ENCODE measurements at places on chromosomes 5 and 9. TPM values are rescaled to one million over a fixed set of nuclear protein-coding genes. Genes with fewer than 3 reads are reported as not detected.

Gene FAM114A2
- 37.8 TPM for total RNA-seq

Gene SV2C
- not detected for total RNA-seq

- DNase-seq: no peak
Measured at GRCh38 chr5:77328930-77329647, 118.6 kb downstream of the PDE8B start.

GRCh38 chr9:114227288-114228015 lies 72.1 kb downstream of the COL27A1 start:
- DNase-seq: no peak

- DNase-seq: no peak
Measured at GRCh38 chr5:115453391-115454095, 91.0 kb downstream of the FEM1C start.

- DNase-seq: no peak
Measured at GRCh38 chr5:122419142-122419894, 107.3 kb downstream of the SNCAIP start.

DNA sequence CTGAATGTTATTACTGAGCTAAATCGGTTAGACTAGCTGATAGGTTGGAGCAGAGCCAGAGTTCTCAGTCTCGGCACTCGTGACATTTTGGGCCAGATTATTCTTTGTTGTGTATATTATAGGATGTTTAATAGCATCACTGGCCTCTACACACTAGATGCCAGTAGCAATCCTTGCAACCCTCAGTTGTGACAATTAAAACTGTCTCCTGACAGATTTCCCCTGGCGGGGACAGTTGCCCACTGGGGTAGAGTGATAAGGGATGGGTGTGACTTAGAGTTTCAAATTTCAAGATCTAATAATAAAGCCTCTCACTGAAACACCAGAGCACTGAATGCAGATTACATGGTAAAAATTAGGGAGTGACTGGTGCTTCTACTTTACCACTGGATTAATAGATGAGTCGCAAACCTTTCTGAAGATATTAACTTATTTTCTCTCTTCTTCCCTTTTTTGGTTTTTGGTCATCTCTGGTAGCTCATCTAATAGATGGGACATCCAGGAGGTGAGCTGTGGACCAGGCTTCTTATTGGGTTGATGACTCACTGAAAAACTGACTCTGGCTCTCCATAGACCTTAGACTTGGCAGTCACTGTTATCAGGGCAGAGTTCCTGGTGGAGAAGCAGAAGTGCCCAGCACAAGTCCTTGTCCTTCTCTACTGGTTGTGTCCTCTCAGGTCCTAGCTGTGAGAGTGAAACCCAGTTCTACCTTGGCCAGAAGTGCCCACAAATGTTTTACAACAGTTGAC lies 150.3 kb downstream of the UNC13B start:
- DNase-seq: no peak

Data from natural killer cell (primary cell).